HuH-7 (cell line): ENCODE measurements at places on chromosomes 6 and 20.

GRCh38 chr6:39223555-39223954 is 5.7 kb downstream of the KCNK5 start:
- DNase-seq: no peak

DNA sequence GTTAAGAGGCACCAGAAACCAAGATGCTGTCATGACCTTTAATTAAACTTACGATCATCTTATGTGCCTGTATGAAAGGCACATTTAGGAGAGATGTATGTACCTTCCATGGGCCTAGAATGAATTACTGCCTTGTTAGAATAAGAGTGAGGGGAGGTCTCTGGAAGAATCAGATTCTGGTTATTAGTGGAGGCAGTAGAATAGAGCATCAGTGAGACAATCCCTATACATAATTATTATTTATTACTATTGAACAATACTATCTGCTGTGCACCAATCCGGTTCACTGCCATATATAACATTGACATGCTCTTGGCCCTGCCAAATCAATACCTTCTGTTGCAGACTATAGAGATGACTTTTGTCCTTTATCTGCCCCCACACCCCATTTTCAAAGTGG is 776.5 kb downstream of the DHX35 start:
- no peak for DNase-seq

DNA sequence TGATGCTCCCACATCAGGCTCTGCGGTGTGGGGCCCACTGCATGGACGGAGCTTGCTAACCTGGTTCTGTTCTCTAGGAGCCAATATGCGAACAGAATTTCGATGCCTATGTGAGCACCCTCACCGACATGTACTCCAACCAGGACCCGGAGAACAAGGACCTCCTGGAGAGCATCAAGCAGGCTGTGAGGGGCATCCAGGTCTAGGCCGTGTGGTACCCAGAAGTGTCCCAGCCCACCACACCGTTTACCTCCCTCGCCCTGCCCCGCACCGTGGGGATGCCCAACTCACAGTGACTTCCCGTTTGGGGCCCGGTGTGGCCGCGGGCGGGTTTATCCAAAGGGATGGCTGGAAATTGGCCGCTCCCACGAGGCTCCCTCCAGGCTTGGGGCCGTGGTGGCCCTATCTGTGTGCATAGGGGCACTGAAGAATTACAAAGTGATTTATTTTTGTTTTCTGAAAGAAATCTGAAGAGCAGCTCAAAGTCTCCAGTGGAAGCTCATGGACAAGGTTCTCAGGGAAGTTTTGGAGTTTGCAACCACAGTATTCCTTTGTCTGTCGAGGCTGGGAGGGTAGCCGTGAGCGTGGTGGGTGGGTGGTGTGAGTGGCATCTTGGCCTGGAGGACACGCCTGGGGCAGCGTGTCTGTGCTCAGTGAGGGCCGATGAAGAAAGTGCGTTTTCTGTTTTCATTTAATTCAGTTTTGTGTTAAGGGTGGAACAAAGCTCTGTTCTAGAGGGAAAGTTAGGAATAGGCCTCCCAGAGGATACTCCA is 15.1 kb upstream of the PCMTD2 start:
- DNase-seq: no peak

DNA sequence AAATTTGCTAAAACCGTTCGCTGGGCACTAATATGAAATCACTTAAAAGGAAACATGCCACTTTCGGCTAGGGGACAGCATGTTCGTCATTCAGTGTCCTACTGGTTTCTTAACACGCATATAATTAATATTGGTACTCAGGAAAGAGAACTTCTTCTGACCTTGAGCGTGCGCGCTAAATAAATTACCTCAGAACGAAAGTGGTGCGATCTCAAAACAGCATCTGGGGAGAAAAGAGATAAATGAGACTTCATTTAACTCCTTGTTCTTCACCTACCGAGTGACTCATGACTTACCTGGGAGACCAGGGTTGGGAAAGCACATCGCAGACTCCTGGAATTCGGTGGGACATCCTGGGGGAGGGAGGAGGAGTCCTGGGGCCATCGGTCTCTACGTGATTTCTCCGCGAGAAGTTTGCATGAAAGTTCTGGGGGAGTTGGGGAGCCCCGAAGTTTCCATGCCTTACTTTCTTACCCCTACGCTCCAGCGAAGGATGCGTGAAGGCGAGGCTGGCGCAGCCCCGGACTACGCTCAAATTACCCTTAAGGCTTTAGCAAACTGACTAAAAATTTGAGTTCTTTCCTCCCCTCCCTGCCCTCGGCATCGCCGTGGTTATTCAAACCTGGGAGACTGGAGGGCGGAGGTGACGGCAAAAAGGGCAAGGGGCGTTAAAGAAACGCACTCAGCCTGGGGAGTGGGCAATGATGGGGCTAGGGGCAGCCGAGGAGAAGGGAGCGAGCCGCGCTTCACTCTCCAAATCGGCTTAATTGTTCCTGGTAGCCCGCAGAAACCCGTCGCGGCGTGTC is 1.1 kb upstream of the BEND6 start:
- DNase-seq: peak; percentile 11

GRCh38 chr6:26170181-26170580 is 83.0 kb downstream of the HFE start:
- DNase-seq: no peak

- DNase-seq: no peak
These were observed 914.5 kb downstream of the EYS start for GRCh38 chr6:64792534-64792933.

DNA sequence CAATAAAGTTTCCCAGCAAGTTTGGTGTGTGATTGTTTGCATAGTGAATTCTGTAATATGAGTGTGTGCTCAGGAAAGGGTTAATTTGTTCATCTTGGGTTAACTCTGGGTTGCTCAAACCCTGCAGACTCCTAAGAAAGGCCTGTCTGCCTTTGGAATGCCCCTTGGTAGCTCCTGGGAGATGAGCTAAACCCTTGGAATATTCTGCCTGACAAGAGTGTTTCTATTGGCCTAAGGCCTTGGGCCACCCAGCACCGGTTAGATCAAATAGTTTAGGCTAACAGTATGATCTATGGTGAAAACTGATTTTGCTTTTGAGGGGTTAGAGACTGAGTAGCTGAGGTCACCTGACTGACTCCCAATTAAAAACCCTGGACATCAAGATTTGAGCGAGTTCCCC is 248.3 kb downstream of the GRM1 start:
- DNase-seq: no peak

DNA sequence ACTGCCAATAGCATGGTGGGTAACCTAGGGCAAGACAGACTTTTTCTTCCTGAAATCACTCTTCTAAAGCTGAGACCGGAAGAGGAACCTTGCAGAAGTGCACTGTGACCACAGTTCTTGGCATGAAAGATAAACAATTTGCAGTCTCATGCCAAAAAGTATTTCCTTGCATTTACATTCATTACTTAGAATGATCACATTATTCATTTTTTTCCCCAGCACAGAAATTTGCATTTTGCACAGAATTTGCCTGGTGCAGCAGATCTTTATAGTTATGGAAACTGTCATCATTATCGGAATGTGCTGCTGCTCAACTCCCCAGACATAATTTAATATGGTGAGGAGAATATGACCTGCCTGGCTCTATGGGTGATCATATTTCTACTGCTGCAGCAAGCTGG is 42.2 kb upstream of the EDN3 start:
- no peak for DNase-seq

DNA sequence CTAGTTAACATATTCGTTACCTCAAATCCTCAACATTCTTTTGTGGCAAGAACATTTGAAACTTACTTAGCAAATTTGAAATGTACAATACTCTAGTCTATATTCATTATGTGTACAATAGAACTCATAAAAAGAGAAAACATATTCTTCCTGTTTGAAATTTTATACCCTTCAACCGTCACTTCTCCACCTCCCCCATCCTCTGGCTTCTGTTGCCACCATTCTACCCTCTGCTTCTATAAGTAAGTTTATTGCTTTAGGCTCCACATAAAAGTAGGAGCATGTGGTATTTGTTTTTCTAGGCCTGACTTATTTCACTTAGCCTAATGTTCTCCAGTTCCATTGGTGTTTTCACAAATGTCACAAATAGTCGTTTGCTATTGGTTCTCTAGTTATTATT is 205.3 kb downstream of the TENT5A start:
- no peak for DNase-seq

DNA sequence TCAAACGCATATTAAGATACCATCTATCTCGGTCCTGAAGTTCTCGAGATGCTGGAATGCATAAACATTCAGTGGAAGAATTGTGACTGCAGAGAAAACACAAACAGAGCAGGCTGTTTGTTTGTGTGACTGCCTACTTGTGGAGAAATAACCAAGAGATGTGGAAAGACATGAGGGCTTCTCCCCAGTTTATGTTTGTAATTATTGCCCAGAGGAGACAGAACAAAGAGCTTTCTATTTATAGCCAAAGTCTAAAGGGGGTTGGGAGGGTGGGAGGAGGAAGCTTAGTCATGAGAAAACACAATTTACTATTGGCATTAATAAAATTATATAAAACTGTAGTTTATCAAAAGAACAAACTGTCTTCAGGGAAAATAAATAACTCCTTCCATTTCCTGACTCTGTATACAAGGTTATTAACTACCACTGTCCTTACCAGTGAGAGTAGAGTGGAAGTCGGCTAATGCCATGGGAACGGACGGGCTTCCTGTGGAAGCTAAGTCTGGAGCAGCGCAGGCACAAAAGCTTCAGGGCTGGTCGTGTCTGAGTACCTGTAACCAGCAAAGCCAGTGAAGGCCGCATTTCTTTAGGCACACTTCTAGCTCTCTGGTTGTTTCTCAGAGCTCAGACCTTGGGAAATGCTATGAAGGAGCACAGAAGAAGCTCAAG is 200.2 kb upstream of the SUPT3H start:
- DNase-seq: no peak

DNA sequence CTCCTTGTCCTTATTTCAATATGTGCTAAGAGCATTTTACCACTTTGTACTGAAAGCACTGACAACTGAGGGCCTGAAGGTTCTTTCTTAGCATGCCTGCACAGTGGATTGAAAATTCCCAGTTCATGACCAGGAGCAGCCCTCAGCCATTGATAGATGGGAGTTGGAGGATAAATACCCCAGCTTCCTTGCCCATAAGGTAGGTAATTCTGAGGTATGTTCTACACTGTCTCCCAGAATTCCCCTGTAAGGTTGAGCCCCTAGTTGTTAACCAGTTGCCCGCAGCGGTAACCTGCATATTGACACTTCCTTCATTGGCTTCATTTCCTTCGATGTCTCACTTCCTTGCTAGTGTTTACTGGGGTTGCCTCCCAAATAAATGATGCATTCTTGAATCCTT is 162.0 kb downstream of the CDC5L start:
- DNase-seq: no peak

- no peak for DNase-seq
These were observed 738.1 kb upstream of the GJE1 start for GRCh38 chr6:141394565-141395051.

DNA sequence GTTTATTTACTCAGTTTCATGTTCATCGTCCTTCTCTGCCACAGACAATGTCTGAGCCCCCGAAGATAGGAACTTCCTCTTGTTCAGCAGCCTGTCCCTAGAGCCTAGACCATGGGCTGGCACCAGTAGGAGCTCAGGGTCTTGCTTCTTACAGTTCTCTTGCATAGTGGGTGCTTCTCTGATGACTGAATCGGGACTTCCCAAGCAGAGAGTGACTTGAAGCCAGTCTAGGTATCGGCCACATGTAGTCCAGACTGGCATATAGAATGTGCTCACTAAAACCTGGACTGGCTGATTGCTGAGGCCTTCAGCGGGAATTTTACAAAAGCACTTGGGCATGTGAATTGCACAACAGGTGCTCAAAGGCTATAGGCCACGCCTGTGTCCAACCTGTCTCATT is 52.0 kb downstream of the PRDM1 start:
- DNase-seq: no peak

DNA sequence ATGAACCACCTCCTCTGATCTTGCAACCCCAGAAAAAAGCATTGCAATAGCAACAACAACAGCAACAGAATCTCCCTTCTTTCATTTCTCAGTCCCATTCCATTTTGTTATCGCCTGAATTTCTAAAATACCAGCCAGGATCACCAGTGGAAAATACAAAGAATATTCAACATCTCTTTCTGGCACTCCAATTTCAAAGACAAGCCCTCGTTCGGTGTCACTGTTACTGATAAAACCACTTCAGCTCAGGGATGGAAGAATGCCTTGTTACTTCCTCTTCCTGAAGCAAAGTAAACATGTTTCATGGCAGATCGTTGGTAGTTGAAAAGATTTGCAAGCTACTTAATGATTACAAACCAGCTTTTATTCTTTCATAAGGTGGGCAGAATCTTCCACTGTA is 94.0 kb upstream of the SPTLC3 start:
- no peak for DNase-seq

DNA sequence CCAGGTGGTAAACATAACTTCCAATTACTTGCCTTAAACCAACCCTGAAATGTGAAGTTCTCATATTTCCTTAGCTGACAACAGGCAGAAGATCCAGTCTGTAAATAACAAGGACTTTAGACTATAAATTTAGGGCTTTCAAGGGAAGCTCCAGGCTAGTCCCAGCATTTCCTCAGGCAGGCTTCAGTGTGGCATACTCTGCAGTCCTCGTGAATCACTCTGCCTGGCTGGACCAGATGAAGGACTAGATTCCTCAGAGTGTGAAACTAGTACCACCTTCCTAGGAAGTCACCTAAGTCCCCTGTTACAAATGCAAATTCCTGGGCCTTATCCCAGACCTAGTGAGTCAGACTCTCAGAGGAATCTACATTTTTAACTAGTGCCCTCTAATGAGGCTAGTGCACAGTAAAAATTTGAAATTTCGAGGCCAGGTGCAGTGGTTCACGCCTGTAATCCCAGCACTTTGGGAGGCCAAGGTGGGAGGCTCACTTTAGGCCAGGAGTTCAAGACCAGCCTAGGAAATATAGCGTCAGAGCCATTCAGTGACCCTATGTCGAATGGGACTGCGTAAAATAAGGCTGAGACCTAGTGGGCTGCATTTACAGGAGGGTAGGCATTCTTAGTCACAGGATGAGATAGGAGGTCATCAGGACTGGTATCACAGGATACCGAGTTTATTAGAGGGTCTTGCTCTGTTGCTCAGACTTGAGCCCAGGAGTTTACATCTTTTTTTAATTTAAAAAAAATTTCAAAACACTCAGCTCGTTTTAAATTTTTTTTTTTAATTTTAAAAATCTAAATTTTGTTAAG is 279.6 kb upstream of the JARID2 start:
- DNase-seq: no peak

- no peak for DNase-seq
These were observed 92.9 kb downstream of the GJA10 start for GRCh38 chr6:89987140-89987539.

DNA sequence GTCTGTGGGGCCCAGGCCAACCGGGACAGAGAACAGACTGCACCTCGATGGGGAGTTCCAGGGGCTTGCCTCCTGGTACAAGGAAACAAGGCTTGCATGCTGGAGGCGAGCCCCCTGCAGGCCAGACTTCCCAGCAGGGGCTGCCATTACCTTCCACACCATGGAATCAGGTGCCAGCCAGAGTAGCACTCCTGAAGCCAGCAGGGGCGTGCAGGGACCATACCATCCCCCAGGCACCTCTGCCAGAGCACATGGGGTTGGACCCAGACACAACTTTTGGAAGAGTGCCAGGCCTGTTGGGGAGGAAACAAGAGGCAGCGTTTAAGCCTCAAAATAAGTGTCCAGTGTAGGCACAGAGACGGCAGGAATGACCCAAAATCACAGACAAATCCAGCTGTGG is 6.5 kb downstream of the DDO start:
- peak; percentile 39 for DNase-seq

- no peak for DNase-seq
These were observed 795 bp downstream of the MMP24OS start for GRCh38 chr20:35277127-35277526.

GRCh38 chr6:152529369-152529768 is 107.8 kb downstream of the SYNE1 start:
- no peak for DNase-seq

- DNase-seq: no peak
These were observed 56.3 kb downstream of the RGS17 start for GRCh38 chr6:153074761-153075160.
